MG63 (cell line): ENCODE measurements at places on chromosomes 3 and 15. TPM values are rescaled to one million over a fixed set of nuclear protein-coding genes. Genes with fewer than 3 reads are reported as not detected.

- no peak for DNase-seq
Measured at GRCh38 chr3:139732729-139733128, 55.0 kb upstream of the NMNAT3 start.

DNA sequence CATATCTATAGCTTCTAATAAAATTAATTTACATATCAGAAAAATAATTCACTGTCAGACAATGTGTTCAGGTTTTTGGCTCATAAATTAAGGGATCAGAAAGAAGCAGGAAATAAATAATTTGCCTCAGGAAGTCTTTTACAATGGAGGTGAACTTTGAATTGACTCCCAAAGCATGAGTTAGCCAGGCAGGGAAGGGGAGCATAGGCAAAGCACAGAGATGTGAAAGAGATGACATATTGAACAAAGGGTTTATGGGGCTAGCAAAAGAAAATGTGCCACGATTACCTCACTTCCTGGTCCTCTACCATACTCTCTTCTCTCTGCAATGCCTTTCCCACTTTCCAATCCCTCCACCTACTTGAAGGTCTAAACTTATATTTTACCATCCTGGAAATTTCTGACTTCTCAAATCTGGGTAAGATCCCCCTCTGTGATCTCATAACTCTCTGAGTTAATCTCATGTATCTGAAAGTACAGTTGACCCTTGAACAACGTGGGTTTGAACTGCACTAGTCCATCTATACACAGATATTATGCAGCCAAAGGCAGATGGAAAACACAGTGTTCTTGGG, 4.1 kb upstream of the HEXA start:
- DNase-seq: no peak

The ACTRT3 gene
- 4.3 and 6.0 TPM in 2 replicates for total RNA-seq

GRCh38 chr15:80531796-80532195, 127.6 kb downstream of the ARNT2 start:
- no peak for DNase-seq

The FOXB1 gene
- total RNA-seq: not detected in 2 replicates

DNA sequence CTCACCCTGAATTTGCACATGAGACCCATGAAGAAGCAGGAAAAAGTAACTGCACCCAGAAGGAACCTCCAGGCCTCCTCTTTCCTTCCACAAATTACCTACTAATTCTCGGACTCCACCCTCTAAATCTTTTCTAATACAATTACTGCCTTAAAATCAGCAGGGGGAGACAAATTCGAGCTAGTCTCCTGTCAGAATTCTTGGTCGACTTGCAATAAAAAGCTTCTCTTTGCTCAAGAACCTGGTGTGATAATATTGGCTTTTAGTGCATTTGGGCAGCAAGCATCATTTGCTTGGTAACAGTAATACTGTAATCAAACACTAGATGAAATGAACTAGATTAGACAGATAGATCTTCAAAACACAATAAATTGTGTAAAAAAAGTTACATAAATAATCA, 281.9 kb downstream of the RAP2B start:
- DNase-seq: no peak

DNA sequence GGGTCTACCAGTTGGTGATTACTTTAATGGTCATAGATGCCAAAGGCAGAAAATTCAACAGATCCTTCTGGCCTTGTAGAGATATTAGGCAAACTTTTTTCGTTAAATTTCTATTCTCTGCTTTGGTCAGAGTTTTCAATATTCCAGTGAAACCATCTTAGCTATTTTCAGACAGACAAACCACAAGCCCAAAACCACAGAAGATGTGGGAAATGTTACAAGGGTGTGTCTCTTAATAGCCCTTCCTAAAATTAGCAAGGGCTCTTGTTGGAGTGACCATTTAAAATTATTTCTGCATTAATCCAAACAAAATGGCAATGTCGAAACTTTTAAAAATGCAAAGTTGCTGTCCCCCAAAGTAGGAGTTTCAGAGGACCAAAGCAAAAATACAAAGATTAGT, 102.8 kb downstream of the ARRDC4 start:
- DNase-seq: no peak

The GOLGA8J gene
- 0.07 TPM in 1 of 2 replicates, not detected in the other for total RNA-seq

DNA sequence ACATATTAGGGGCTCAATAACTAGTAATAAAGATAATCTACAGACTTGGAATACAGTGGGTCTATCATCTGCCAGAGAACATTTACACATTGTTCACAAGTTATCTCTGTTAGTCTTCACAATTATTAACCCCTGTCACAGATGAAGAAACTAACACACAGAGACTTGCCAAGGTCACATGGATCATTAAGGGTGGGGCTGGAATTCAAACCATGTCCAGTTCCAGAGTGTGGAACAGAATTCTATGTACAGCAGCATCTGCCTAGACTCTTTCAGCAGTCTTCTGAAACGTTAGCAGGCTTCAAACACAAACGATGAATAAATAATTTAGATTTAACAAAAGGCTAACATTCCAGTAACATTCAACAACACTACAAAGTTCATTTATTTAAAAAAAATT, 673.9 kb upstream of the NR2F2 start:
- no peak for DNase-seq

The SH2D7 gene
- total RNA-seq: not detected in 2 replicates

DNA sequence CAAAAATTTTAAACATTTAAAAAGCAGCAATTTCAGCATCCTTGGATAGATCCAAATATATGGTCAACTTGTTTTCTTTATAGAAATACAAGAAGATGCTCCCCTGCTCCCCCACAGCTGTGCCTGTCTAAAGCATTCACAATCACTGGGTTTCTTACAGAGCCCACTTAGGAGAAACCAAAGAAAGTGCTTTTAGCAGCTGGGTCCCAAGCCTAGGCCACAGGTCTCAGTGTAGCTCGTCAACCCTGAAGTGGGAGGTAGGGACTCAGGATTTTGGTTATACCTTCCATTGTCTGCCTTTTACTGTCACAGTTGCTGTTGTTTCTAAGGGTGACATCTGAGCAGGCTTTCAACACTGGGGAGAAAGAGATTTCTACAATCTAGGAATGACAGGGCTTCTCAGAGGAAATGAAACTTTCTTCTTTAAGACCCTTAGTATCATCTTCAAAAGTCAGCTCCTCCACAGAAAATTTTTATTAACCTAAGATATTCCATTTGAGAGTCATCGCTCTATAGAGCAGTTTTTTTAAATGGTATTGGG, 199.3 kb upstream of the CMC1 start:
- no peak for DNase-seq

GRCh38 chr3:128753715-128754114, 27.7 kb downstream of the RAB7A start:
- no peak for DNase-seq

The TMEM44 gene
- total RNA-seq: 15.4 and 40.9 TPM in 2 replicates

The SAMMSON gene
- total RNA-seq: not detected in 2 replicates

GRCh38 chr15:36883713-36884517, 216.4 kb downstream of the MEIS2 start:
- DNase-seq: peak; percentile 64

The NME9 gene
- 3.1 TPM in 1 of 2 replicates, not detected in the other for total RNA-seq

DNA sequence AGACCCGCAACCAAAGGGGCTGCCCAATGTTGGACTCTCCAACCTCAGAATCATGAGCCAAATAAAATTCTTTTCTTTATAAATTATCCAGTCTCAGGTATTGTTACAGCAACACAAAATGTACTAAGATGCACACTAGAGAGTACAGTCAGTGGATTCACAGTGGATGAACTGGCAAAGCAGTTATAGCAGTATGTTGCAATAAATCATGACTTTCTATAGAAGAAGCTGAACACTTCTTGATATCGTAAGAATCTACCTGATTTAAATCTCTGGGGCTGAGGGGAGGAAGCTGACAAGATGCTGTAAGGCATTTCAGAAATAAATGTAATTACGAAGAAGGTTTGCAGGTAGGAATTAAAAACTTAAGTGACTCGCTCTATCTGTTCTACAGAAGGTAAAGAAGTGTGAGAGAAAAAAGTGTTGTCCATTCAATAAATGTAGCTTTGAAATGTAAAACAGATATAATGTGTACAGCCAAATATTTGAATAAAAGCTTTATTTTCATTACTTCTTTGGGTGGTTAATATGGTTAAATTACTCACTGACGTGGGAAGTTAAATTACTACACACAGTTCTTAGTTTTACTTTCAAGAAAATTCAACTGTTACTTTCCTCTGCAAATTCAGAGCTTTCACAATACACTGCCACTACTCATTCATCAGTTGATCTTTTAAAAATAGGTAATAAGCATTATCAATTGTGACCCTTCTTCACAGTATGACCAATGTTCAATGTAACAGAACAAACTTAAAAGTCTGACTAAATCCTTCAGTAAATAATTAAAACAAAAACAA, 439.1 kb downstream of the SHQ1 start:
- no peak for DNase-seq

DNA sequence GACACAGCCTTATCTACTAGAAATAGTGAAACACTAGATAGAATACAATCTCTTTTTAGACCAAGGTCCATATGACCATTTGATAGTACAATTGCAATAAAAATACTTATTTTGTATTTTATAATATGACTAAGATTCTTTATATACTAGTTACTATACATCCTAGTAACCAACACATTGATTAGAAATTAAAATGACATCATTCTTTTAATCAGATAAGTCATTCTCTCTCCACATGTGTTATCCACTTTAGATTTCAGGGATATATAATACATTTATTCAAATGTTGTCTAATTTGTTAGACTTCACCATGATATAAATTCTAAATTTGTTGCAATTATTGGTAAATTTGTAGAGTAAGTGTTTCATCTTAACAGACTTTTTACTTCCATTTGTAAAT, 276.2 kb upstream of the DPH6 start:
- DNase-seq: no peak

DNA sequence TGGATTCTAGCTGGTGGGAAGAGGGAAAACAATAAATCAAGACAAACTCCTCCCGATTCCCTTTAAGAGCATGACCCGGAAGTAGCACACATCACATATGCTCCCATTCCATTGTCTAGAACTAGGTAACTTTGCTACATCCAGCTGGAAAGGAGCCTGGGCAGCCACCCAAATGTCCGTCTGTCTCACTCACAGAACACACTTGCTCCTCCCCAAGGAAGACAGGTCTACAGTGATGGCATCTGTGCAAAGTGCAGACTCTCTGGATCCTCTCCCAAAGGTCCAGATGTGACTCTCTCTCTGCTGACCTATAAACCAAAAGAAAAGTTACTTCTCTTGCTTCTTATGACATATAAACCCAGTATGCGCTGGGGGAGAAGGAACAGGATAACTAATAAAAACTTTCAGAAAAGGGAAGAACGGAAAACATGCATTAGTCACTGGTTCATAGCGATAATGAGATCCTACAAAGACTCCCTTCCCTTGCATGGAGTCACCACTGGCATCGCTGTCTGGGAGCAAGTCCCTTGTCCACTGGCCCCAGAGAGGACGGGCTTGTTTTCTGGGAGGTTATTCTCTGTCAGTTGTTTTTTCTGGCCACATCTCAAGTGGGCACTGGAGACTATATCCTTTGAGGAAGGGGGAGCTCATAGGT, 29.8 kb upstream of the EPHB3 start:
- peak; percentile 37 for DNase-seq
